ENCODE measurements at places on chromosomes 4 and X.

- no peak for DNase-seq
Measured at GRCh38 chrX:68947882-68948605, 119.2 kb downstream of the EFNB1 start.

DNA sequence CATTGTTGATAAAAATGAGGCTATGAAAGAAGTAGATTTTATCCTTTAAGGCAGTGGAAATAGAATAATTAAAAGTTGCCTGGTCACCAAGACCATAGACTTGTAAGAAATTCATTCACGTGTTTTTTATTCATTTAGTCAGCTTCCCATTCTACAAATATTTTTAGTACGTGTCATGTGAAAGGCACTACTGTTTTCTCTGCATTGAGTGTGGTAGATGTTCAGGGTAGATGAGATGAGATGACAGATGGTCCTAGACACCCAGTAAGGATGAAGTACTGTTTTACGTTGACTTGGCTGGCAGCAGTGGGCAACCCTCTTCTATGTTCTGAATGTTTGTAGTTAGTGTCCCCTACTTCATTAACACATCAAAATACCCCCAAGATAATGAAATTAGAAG lies 228.1 kb downstream of the ARHGAP24 start:
- DNase-seq = no peak

- no peak for DNase-seq
Measured at GRCh38 chr4:140286456-140286855, 87.0 kb upstream of the SCOC start.

GRCh38 chrX:115957862-115958490 lies 212.6 kb upstream of the AGTR2 start:
- DNase-seq = no peak

Measured in RWPE2 (cell line).